ENCODE measurements at places on chromosomes 2 and 18. TPM values are rescaled to one million over a fixed set of nuclear protein-coding genes. Genes with fewer than 3 reads are reported as not detected.

DNA sequence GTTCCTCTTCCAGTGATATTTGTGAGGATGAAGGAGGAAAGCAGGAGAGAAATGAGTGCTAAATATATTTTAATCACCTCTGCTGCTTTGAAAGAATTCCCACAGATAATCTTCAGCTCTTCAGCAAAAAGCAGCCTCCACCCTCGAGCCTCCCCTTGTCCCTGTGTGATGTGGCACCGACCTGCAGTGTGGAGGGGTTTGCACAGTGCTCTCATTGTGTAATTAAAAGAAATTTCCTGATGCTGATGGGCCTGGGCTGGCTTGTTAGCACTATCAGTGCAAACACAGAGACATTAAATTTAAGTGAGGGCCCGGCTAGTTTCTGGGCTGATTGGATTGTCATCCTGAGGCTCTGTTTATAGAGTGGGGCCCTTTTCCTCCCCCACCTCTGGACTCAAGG lies 53.4 kb downstream of the KIF5C start:
- DNase-seq: no peak

GRCh38 chr2:56476509-56477071 lies 292.8 kb downstream of the CCDC85A start:
- peak; percentile 6 for DNase-seq

DNA sequence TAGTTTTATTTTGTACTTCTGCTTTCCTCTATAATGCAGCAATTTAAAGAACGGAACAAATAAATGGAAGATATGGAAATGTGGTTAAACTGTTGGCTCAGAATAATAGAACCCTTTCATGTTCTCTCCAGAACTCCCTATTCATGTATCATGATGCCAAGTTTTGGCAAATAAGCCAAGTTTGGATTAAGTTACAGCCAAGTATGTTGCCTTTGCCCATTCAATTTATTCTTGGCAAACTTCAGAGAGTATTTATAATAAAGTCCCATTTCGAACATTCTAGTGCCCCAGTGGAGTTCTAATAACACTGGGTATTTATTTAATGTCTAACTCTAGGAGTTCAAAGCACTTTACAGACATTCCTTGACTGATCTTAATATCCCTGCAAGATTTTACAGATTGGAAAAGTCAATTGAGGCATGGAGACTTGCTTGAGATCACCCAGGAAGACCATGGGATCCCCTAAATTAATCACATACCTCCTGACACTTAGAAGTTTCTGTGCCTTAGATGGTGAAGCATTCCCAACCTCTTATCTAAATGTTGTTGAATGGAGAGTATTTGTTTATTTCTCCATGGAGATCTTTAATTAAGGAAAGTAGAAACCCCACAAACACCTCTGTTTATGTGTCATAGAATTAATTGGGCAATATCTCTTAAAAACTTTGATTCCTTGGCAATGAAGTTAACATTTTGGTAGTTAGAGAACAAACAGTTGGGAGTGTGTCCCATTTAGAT lies 106.7 kb downstream of the ACKR3 start:
- DNase-seq: no peak

- peak; percentile 13 for DNase-seq
Measured at GRCh38 chr2:38374984-38375383, 2.1 kb downstream of the ATL2 start.

DNA sequence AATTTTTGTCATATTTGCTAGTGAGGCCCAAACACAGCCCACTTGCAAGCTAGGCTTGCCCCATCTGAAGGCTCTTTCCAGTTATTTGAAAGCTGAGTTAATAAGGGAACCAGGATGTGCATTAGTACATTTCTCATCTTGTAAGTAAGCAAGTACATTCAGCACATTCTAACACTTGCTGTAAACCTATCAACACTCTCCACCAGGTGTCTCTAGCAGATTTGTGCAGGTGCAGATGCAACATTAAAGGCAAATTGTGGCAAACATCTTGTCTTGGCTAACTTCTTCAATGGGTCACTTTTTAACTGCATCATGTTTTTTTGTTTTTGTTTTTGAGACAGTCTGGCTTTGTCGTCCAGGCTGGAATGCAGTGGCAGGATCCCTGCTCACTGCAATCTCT lies 25.3 kb upstream of the MFSD6 start:
- peak; percentile 19 for DNase-seq

C2orf15 gene
- 2.3 TPM for total RNA-seq

GRCh38 chr2:85132397-85132796 lies 795 bp upstream of the TCF7L1 start:
- peak; percentile 29 for DNase-seq

HJURP gene
- total RNA-seq: 14.3 TPM

- DNase-seq: no peak
Measured at GRCh38 chr2:106552921-106553320, 65.8 kb downstream of the CD8B2 start.

CDK15 gene
- not detected for total RNA-seq

VIL1 gene
- 0.63 TPM for total RNA-seq

- DNase-seq: no peak
Measured at GRCh38 chr2:240465268-240465764, 29.9 kb downstream of the GPC1 start.

GRCh38 chr2:42792583-42793333 lies at the start of gene HAAO:
Gene HAAO, minus strand, starts transcription at chr2:42792583. Its CDS starts 47 bp downstream, at chr2:42792536.
- peak; percentile 33 for DNase-seq

DNA sequence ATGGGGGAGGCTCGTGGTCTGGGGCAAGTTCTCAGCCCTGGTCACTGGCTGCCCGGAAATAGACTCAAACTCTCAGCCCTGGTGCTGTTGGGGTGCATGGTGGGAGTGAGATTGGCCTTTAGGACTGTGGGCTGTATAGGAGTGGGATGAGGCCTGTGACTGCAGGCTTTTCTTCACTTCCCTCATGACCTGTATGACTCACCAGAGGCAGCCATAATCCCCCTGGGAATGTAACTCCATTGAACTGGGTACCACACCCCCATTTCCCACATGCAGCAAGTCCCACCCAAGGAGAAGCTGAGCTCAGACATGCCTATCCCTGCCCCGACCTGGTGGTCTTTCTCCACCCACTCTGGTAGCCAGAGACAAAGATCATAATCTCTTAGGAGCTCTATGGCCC lies 177.7 kb upstream of the OSR1 start:
- DNase-seq: no peak
